ENCODE measurements at places on chromosomes 11 and 22.

DNA sequence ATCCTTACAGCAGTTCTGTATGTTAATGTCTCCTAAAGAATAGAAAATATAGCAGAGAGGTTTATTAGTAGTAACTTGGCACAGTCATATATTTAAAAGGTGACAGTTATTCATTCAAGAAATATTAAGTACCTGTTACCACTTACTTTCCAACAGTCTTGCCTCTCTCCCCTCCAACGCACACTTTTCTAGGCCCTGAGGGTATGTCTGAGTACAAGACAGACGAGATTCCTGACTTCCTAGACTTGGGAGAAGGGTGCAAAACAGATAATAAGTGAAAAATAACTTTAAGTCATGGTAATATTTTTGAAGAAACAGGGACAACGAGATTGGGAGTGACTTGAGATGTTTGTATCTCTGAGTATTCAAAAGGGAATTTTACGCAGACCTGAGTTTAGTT, 1.6 kb downstream of the EIF3L start:
- DNase-seq: no peak

DNA sequence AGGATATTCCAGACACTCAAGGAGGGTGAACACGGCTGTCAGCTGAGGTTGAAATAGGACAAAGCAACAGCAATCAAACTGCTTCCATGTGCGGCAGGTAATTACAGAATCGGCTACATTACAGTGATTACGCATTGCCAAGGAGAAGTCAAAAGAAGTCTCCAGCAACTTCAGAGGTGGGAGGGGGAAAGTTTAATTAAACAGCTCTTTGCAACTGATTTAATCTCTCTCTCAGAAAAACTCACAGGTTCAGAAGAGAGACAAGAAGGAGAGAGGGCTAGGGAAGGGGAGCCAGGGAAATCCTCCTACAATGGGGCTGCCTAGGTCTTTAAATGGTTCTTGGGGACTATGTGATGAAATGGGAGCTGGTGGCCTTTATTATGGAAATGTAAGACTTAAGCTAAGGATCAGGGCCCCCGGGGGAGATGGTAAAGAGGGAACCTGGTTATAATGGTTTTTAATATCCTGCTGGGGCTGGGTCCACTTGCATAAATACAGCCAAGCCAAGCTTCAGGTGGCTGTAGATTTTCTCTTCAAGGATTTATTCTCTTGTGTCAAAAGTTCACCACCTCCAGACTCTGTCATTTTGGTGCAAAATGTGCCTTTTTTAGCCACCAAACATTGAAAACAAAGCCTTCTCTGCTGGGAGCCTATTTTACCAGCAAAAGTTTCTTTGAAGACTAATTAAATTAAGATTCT, 354.7 kb upstream of the NARS2 start:
- DNase-seq: no peak

DNA sequence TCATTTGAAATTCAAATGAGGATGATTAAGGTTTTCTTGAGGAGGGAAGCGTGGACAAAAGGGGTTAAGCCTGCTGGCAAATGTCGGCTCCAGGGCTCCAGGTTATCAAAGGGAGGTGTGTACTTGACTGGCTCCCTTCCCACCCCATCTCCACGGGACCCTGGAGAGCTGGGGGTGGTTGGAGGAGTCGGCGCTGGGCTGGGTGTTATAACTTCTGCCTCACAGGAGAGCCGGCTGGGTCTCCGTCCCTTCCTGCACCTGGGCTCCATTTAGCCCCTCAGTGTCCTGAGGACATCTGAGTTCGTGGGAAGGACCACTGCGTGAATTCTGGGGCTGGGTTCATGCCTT, 15.6 kb downstream of the POU2F3 start:
- no peak for DNase-seq

GRCh38 chr11:68632802-68633201, 51.5 kb upstream of the GAL start:
- DNase-seq: peak; percentile 46

DNA sequence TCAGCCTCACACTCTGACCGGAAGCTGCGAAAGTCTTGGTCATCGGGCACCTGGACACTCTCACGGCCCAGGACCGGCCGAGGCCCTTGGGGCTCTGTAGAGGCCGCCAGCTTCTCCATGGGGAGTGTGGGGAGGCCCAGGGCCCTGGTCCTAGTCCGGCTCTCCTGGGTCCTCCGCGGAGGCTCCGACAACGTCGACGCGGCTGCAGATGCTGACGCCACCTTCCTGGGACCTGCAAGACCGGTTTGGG, 12.9 kb downstream of the STARD10 start:
- no peak for DNase-seq

- no peak for DNase-seq
Observed at GRCh38 chr11:70108250-70108649, 30.1 kb downstream of the ANO1 start.

GRCh38 chr22:38751422-38752346, 4.1 kb downstream of the SUN2 start:
- peak; percentile 65 for DNase-seq

DNA sequence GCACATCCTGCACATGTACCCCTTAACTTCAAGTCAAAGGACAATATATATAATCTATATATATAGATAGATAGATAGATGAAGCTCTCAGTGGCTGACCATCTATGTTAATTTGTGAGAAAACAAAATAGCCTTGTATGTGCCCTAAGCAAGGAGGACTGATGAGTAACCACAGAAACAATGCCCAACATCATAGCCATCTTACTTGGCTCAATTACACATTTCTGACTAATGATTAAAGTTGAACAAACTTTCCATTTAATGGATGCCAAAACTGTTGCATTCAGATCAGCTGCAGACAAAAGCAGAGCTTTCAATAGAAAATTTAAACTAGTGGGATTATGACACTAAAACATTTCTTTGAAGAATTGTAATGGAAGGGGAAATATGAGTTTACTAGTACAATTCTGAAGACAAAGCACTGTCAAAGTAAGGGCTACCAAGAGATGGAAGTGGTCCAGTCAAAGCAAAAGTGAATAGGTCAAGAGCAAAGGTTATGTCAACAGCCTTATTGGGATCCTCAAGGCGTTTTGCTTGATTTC, 1188.2 kb upstream of the RAG2 start:
- DNase-seq: no peak

GRCh38 chr11:65317025-65317786, 2.5 kb downstream of the CDC42EP2 start:
- DNase-seq: no peak

- DNase-seq: no peak
Observed at GRCh38 chr11:3671334-3672254, at the start of gene CHRNA10. Gene CHRNA10 (minus strand): TSS chr11:3671384. CDS start chr11:3671312, 72 bp downstream.

DNA sequence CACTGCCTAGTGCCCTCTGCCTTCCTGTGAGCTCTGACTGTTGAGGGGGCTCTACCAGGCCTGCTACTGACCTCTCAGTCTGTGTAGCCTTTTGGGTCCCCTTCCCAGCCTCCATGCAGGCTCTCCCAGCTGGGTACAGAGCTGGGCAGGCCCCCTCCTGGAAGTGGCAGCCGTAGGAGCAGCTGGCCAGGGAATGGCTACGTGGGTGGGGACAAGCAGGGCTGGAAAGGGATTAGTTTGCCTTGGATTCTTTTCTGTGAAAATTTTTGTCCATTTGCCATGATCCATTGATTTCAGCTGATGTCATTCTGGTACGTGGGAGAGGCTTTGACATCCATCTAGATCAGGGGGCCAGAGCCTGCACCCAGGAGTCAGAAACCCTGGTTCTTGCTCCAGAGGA, 23.9 kb upstream of the NECTIN1 start:
- no peak for DNase-seq

DNA sequence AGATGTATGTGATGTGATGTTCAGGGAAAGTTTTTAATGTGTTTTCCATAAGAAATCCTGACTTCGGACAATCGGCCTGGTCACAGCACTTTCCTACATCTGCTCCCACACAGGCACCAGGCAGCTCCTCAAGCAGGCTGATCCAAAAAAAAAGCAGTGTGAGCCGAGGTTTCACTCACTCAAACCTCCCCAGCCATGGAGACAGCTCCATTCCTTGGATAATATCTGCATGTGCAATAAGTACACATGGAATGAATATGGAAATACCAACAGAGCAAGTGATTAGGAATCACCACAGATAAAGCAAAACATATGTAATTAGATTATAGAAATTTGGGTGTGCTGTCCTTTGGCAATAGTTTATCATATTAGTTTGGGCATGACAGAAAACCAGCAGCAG, 88.8 kb upstream of the API5 start:
- no peak for DNase-seq

- no peak for DNase-seq
Observed at GRCh38 chr11:118234833-118235232, 10.0 kb upstream of the JAML start.

DNA sequence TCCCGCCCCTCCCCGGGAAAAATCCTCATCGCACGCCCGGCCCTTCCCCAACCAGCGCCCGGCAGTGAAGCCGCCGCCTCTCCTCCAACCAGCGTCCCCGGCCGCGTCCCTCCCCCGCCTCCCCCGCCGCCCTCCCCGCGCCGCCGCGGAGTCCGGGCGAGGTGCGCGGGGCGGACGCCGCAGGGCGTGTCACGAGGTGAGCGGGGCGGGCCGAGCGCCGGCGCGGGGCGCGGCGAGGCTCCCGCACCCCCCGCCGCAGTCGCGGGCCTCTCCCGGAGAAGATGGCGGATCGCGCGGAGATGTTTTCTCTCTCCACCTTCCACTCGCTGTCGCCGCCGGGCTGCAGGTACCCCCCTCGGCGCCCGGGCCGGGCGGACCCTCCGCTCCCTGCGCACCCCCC, at the start of gene MAPK8IP2:
TSS of gene MAPK8IP2 (plus strand) at position 256 of the 400 bp plus-strand sequence. CDS start at position 282, 26 bp downstream.
- DNase-seq: no peak

GRCh38 chr22:42323971-42324370, 53.5 kb upstream of the TCF20 start:
- DNase-seq: no peak

DNA sequence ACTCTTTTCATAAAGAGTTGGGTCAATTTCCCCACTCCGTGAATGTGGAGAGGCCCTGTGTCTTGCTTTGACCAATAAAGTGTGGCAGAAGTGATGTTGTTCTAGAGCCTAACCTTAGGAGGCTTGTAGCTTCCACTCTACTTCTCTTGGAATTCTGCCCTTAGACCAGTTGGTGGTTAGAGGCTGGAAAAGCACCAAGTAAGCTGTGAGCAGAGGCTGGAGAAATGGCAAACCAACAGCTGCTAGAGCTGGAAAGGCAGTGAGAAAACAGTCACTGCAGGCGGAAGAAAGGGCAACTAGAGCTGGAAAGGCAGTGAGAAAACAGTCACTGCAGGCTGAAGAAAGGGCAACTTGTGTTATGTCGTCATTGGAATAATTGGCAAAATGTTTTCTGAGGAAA, 29.8 kb upstream of the MSANTD2 start:
- no peak for DNase-seq

- DNase-seq: no peak
Observed at GRCh38 chr22:38270091-38270992, 2.5 kb downstream of the TMEM184B start.

- DNase-seq: no peak
Observed at GRCh38 chr11:36467012-36467411, 43.1 kb downstream of the TRAF6 start.

DNA sequence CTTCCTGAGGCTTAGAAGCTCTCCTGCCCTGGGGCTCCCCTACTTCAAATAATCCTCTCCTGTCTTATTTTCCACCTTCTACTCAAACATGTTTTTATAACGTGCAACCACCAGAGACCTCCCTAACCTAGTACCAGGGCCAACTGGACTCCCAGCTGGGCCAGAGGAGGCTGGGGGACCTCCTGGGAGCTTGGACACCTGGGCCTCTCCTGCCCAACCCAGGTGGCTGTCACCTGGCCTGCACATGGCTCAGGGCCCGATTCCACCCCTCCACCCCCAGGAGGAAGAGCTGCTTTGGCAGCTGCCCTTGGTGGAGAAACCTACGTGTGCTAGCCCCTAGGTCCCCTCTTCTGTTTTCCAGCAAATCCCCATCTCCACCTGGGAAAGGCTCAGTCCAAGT, 105.2 kb downstream of the ABTB2 start:
- no peak for DNase-seq

DNA sequence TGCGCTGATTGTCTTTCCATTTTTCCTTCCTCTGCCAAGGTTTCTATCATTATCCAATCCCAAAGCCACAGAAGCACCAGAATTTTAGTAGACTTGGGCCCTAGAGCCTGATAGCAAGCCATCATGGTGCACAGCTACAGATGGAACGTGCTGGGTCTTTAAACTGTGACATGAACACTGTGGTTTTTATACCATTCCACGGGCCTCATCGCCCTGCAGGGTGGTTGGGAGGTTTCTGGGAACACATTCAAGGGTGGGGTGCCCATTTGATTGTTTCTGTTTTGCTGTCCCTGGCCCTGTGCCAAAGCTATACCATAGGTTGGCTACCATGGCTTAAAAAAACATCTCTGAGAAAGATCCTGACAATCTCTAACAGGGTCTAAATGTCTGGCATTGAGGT, 151.9 kb downstream of the CACNA1I start:
- DNase-seq: no peak

DNA sequence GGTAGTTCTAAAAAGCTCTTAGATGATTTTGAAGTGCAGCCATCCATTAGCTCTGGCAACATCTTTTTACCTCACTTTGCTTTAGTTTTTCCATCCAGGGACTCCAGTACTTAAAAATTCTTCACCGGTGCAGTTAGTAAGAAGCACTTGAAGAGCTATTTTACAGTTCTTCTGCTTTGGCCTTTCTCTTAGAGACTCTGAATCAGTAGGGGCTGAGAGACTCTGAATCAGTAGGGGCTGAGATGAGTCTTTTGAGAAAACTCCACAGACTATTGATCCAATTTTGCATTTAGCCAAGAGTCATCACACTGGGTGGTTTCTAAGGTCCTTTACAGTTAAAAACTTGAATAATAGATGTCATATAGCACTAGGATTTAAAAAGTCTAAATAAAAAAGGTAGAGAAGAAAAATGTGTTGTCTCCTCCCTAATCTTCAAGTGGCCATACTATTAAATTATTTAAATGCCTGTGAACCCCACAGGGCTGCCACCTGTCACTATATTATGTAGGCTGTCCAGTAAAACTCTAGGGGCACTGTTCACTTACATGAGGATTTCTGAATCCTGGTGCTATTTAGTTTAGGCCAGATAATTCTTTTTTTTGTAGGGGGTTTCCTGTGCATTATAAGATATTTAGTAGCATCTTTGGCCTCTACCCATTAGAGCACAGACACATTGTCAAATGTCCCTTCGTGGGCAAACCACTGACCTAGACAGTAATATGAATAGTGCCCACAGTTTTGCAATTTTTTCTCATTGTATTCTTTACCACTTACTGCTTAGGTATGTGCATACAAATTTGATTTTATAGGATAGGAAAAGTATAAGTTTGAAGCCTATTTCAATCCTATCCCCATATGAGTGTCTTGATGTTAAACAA, 26.3 kb upstream of the HIKESHI start:
- no peak for DNase-seq

DNA sequence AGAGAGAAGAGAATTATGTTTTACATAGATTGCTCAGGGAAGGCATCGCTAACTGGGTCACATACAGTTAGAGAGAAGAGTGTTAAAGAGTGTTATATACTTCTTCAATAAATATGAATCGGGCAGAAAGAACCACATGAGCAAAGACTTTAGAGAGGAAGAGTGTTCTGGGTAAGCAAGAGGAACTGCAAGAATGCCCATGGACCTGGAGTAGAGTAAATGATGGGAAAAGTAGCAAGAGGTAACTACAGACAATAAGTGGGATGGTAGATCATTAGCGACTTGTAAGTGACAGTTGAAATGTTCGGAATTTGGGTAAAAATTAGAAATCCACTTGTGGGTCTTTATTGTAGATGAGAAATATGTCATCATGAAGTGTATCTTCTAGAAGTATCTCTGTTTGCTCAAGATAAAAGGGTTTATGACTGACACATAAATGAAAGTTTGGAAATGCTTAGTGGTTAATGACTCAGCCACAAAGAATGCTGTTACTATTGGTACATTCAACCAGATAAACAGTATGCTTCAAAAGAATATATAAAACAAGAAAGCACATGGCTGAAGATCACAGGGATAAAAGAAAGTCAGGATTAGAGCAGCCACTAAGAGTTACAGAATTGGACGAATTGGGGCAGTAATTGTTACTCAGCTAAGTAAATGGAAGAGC, 229.3 kb downstream of the CASP12 start:
- no peak for DNase-seq

Measured in activated CD4-positive, alpha-beta T cell treated with anti-CD3 and anti-CD28 coated beads, Interleukin-2, amount 50 U/mL, for 1 hour (primary cell).